Ovary (tissue), 10 donors: ENCODE measurements at places on chromosomes 1 and 21.

DNA sequence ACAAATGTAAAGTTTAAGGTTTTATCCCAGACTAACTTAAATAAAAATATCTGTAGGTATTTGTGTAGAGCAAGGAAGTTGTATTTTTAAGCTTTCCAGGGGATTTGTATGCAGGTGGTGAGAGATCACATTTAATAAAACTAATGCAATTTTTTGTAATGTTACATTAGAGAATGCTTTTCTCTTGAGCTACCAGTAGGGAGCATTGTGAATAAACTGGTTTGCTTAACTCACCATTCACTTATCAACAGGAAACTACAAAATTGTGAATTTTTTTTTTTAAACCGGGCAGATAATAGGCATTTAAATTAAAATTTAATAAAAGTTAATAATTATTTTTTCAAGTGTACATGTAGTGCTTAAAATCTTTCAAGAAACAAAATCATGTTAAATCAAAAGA lies 78.6 kb downstream of the IVNS1ABP start:
- DNase-seq: no peak

DNA sequence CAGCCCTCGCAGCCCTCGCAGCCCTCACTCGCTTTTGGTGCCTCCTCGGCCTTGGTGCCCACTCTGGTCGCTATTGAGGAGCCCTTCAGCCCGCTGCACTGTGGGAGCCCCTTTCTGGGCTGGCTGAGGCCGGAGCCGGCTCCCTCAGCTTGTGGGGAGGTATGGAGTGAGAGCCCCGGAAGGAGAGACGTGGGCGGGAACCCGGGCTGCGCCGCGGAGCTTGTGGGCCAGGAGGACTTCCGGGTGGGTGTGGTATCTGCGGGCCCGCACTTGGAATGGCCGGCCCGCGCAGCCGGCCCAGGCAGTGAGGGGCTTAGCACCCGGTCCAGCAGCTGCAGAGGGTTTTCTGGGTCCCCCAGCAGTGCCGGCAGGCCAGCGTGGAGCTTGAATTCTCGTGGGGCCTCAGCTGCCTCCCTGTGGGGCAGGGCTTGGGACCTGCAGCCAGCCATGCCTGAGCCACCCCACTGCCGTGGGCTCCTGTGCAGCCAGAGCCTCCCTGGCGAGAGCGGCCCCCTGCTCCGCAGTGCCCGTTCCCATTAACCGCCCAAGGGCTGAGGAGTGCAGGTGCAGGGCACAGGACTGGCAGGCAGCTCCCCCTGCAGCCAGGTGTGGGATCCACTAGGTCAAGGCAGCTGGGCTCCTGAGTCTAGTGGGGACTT lies 9.9 kb upstream of the CFHR2 start:
- peak; percentile 16 for DNase-seq

DNA sequence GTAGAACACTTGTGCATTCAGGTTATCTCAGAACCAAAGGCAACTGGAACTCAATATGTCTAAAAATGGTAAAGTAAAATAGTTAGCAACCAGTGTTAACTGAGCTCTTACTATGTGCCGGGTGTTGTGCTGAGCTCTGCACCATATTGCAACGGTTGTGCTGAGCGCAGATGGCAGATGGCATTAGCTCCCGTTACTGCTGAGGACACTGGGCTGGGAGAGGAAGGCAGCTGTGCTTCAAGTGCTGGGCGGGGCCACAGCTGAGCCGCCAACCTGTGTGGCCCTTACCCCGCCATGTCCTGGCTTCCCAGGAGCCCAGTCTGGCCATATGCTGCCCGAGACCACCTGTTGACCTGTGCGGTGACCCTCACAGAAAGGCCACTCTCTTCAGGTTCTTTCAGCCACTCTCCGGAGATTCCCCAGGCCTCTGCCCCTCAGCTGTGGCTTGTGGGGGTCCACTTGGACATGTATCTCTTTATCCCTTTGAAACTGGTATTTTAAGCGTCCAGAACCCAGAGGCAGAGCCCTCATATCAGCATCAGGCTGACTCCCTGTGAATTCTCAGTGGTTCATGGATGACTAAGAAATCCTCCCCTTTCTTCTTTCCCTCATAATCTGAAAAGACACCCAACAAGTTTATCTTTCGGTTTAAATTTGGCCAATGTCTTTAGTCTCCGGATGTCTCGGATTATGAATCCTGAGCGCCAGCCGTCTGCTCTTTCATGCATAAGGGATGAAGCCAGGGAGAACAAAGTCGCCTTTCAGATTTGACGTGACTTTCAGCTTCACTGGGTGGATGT lies 26.4 kb downstream of the LDLRAP1 start:
- DNase-seq: no peak

GRCh38 chr1:110151175-110151669 lies 928 bp downstream of the SLC6A17 start:
- no peak for DNase-seq

DNA sequence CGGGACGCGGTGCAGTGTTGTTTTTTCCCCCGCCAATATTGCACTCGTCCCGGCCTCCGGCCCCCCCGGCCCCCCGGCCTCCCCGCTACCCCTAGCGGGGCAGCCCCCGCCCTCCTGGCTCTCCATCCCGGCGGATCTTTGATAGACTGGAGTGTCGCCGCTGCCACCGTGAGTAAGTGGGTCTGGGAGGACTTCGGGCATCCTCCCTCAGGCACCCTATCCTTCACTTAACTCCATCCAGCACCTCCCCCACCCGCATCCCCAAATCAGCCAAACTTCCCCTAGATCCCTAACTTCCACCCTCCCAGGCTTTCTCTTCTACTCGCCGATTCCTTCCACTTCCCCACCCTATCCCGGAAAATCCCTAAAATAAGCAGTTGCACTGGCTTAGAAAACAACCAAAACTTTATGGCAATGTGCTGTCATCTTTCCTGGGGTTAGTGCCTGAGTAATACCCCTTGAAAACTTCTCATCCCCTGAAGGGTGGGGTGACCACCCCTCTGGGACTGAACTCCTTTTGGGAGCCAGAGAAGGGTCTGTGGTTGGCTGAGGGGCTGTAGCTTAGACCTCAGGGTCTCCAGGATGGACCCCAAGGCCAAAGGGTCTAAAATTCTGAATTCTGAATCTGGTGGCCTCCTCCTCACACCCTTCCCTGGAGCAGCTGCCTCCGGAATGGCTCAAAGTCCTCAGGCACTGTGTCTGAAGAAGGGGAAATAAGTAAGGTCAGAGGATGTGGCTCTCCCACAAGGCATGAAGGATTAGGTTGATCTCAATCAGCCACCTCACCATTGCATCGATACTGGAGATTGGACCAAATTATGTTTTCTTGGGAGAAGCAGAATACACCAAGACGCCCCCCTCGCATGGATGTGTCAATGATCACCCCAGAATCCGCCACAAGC lies 12.2 kb downstream of the THBS3 start:
- peak; percentile 57 for DNase-seq
